ENCODE measurements at places on chromosomes 7 and 10.
A peak's percentile ranks its signal among the peaks of the same experiment; 100 is the strongest.

DNA sequence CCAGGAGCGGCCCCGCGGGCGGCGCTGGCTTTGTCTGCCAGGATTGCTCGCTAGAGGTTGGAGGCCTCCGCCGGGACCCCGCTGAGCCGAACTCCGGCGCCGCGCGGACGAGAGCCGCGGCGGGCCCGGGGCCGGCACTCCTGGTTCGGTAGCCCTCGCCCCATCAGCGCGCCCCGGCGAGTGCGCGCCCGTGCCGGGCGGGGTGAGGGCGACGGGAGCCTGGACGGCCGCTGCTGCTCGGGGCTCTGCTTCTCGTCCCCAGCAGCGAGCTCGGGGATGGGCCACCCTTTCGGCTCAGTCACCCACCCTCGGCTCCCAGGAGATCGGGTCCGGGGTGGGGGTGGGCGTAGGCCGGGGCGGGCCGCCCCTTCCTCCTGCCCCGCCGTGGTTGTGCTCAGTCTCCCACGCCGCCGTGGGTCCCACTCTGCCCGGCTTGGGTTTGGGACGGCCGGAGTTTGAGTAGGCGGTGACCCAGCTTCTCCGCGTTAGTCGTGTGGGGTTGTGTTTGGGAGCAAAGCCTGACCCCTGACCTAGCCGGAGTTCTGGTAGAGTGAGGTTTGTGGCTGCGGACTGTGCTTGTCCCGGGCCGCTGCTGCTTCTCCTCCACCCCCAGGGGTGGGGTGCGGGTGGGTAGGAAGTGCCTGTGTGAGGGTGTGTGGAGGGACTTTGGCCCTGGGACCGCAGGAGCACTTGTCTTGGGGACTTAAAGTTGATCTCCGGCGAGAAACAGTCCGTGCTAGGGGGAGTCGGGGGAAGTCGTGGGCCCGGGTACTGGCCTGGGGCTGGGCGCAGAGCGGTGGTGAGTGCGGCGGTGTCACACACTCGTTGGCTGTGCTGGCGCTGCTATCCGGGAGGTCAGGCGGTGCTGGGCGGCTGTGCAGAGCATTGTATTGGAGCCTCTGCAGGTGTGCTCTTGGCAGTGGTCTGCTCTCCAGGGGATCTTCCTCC is 677 bp downstream of the TSPAN14 start:
- no peak for DNase-seq

DNA sequence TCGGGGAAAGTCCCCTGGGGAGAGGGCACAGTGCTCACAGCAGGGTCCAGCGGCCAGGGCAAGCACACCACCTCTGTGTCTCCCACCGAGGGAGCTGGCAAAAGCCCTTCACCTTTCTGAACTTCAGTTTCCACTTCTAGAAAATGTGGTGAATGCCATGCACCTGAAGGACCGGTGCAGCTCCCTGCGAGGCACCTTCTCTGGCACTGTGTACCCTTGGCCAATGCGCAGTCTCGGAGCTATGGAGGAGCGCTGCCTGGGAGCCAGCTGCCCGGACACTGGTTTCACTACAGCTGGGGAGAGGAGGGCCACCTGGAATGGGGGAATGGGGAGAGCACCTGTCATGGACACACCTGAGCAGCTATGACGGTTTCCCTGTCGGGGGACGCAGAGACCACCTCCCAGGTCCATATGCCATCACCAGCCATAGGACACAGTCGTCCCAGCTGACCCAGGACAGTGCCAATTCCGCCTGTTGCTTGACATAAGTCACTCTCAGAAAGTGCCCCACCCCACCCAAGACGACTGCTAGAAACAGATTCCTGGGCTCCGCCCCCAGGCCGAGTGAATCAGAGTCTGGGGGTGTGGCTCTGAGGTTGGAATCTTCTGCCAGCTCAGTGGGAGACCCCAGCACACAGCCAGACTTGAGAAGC is 16.8 kb downstream of the RASGEF1A start:
- DNase-seq: no peak

DNA sequence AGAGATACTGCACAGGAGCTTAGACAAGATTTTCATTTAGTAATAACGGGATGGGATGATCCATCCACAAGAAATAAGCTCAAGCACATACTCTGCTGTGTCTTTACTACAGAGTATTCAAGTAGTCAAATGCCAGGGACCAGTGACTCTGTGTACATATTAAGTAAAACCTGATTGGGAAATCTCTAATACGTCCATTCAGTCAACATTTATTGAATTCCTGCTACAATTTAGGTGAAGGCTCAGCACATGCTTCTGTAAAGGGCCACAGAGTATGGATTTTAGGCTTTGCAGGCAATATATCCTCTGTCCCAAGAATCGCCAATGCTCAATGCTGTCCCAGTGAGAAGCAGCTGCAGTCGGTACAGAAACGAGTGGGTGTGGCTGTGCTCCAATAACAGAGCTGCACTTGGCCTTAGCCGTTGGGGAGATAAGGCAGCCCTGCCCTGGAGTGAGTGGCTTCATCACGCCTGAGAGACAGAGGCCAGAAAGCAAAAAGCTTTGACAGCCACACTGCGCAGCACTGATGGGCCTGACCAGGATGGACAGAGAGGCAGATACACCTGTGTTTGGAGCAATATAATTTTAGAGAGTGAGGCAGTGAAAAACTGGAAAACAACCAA is 186.8 kb downstream of the PARD3 start:
- DNase-seq: peak; percentile 26

DNA sequence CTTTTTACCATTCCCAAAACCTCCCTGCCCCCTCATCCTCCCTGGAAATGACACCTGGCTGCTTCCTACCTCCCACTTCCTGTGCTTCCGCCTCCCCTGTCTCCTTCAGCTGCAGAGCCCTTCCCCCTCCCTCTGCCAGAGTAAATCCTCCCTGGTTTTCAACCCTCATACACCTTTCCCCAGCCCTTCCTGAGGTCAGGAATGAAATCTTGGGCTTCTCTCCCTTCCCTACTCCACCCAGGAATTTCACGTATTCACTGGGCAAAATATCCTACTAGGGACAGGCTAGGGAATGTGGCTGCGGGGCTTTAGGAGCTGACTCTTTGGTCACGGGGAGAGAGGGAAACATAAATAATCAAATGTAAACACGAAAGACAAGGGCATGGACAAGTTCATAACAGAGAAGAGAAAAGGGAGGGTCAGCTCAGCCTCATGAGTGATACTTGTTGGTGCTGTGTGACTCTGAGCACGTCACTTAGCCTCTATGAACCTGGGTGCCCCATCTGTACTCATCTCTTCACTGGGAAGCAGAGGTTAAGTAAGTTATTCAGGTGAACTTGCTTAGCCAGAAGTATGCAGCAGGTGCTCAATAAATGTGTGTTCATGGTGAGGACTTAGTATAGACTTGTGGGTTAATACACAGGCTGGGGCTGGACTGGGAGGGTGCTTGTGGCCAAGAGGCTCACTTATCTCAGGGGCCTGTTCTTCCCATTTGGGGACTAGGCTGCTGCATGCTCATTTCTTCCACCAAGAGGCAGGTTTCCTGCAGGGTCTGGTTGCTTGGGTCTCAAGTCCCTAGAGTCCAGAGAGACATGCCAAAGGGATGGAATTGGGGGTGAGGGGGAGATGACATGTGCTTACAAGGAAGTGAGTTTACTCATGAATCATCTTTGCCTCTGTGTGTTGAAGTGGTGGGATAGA is 10.0 kb upstream of the DUSP5 start:
- DNase-seq: peak; percentile 44

- no peak for DNase-seq
These were observed 2.3 kb upstream of the LDB1 start for GRCh38 chr10:102122450-102122849.

DNA sequence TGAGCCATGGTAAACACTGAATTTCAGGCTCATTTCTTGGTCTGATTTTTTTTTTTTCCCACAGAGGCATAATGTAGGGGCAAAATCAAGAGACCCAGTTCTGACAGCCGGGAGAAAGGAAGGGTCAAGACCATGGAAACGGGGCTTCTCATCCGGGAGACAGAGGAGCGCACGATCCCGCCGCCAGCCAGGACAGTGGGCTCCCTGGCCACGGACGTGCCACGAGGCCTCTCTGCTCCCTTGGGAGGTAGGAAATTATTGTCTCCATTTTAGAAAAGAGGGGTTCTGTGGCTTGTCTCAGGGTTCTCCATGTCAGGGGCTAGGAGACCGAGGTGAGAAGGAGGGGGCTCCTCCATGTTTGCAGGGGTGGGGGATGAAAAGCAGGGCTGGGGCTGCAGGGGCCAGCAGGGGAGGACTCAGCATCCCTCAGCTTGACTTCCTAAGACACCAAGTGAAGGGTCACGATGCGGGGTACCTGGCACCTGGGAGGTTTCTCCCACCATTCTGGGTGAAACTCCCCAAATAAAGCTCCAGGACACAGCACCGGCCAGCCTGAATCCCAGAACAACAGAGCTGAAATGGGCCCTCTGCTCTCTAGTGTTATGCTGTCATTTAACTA is 37.6 kb downstream of the PPIF start:
- no peak for DNase-seq

GRCh38 chr7:27166531-27167505 is 1.5 kb upstream of the HOXA9 start:
- DNase-seq: no peak

DNA sequence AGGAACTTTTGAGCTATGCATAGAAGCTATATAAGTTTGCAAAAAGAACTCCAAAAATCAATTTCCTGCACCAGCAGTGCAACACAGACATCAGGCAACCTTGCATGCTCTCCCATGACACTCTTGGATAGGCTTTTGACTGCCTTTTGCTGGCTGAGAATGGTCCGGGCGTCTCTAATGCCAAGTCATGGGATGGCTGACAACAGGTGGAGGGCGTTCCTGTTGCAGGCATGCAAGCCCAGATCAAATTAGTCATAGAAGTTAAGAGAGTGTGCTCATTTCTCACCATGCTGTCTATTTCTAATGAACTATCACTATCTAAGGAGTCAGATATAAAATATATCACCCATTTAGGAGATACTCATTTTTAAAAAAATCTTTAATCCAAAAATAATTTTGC is 8.4 kb downstream of the PLCE1 start:
- DNase-seq: no peak

- no peak for DNase-seq
These were observed 90.6 kb upstream of the SKAP2 start for GRCh38 chr7:26954951-26955350.

- DNase-seq: no peak
These were observed 231.8 kb upstream of the CACNA2D1 start for GRCh38 chr7:82675396-82675795.

GRCh38 chr10:61964949-61965702 is 63.6 kb downstream of the ARID5B start:
- no peak for DNase-seq

GRCh38 chr10:78279756-78280155 is 246.1 kb downstream of the RPS24 start:
- DNase-seq: no peak

GRCh38 chr10:117226813-117227451 is 14.0 kb upstream of the SLC18A2 start:
- DNase-seq: no peak

- DNase-seq: no peak
These were observed 65.1 kb downstream of the RSU1 start for GRCh38 chr10:16752099-16752498.

DNA sequence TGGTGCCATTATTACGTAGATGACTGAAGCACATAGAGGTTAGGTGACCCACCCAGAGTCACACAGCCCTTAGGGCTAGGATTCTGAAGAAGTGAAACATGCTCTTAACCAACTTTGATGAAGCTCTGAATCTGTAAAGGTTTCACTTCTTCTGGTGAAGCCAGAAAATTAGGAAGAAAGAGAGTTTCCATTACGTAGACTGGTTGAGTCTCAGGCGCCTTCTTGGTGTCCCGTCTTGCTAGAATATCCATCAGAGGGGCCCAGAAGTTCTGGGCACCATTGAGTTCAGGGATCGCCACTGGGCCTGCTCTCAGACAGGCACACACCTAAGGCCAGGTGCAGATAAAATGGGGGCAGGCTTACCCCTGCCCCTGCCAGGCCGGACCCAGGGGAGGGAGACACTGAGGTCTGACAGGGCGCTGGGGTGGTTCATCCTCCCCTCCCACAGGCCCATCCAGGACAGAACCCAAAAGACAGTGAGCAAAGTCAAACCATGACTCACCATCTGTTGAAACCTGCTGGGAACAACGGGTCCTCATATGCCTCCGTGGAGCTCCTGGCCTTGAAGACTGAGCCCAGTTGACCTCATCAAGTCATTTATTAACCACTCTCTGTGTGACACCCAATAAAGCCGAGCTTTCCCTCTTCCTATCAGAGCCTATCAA is 33.2 kb downstream of the DRGX start:
- DNase-seq: no peak

DNA sequence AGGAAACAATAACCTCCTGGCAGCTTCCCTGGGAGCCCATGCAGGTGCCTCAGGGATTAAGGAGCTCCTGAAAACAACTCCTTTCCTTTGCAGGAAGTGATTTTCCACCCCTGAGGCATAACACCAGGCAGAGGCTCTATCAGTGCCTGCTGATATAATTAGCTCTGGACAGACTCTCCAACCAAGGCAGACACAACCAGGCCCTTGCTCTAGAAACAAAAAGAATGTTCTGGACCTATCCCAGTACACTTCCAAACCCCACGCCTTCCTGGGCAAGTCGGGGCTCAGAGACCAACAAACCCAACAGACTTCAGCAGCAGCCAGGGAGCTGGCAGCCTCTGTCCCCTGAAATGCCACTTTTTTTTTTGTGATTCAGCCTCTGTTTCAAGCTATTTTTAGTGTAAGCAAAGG is 247.1 kb downstream of the KCNMA1 start:
- DNase-seq: no peak

GRCh38 chr7:142450206-142450605 is 192.3 kb upstream of the PRSS58 start:
- no peak for DNase-seq

GRCh38 chr10:121043124-121043849 is 192.1 kb downstream of the WDR11 start:
- DNase-seq: no peak

DNA sequence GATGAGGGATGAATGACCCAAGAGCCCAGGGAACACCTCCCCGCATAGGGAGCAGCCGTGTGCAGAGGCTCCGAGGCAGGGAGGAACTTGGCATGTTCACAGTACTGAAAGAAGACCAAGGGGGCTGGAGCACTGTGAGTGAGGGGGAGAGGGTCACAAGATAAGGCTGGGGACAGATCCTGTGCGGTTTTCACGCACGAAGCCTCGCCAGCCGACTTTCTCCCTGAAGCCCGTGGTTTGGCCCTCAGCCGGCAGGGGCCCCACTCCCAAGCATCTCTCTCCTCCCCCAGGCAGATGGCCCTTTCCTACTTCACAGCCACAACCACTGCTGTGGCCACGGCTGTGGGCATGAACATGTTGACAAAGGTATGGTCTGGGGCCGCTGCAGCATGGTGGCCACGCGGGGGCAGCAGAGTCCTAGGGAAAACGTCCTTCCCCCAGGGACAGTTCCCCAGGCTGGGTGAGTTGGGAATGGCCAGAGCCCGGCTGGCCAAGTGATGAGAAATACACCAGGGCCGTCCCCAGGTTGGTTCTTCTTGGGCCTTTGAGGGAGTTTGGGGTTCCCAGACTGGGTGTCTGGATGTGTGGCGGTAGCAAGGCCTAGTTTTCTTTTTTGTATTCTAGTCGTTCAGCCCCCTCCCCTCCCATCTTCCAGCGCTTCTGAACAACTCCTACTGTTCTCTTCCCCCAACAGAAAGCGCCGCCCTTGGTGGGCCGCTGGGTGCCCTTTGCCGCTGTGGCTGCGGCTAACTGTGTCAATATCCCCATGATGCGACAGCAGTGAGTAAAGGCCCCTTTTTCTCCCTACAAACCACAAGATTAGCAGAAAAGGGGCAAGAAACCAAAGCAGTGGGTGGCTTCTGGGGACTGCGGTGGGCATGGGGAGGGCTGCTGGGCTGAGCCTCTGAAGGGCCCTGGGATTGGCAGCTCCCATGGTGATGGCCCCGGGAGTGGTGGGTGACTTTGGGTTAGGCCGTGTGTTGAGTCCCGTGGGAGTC is 14.4 kb upstream of the WBP1L start:
- peak; percentile 79 for DNase-seq
